ENCODE measurements at places on chromosomes 1 and 21.

GRCh38 chr1:200923601-200924000 is 28.9 kb downstream of the INAVA start:
- DNase-seq = no peak

DNA sequence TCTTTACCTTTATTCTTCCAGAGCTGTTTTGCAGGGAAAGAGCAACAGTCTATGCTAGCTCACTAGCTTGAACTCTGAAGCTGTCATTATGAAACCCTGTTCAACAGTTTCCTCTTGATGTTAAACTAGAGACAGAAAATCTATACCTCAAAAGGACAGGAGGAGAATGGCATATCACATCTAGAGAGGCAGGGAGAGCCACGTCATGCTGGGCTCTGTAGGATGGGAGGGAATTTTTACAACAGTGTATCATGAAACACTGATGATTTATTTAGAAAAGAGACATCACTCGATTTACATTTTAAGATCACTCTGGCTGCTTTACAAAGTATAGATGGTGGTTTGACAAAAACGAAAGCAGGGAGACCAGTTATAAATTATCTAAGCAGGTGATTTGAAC is 224.9 kb upstream of the COA6 start:
- DNase-seq = no peak

DNA sequence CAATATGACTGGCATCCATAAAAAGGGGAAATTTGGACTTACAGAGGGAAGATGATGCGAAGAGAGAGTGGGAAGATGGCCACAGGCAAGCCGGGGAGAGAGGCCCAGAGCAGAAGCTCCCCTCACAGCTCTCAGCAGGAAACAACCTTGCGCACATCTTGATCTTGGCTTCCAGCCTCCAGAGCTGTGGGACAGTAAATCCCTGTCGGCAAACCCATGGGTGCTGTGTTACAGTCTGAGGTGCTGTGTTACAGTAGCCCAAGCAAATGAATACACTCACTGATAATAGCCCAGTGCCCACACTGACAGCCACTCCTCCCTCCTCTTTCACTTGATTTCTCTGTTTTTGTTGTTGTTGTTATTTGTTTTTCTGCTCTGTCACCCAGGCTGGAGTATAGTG is 22.4 kb downstream of the CDCA8 start:
- DNase-seq = no peak

- no peak for DNase-seq
These were observed 7.3 kb downstream of the WDR26 start for GRCh38 chr1:224427346-224427745.

DNA sequence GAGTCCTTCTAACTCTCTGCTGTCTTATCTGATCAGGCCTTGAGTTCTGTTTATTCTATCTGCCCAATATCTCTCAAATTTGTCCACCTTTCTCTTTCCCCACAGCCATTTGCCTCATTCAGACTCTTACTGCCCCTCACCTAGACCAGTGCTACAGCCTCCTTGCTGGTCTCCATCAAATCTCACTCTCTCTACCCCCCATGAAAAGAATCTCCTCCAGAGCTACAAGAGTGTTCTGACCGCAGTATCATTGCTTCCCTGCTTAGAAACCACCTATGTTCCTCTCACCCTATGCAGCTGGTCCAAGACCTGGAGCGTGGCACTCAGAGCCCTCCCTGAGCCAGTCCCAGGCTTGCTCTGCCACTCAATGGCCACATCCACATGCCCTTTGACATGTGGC is 231.0 kb upstream of the JUN start:
- no peak for DNase-seq

DNA sequence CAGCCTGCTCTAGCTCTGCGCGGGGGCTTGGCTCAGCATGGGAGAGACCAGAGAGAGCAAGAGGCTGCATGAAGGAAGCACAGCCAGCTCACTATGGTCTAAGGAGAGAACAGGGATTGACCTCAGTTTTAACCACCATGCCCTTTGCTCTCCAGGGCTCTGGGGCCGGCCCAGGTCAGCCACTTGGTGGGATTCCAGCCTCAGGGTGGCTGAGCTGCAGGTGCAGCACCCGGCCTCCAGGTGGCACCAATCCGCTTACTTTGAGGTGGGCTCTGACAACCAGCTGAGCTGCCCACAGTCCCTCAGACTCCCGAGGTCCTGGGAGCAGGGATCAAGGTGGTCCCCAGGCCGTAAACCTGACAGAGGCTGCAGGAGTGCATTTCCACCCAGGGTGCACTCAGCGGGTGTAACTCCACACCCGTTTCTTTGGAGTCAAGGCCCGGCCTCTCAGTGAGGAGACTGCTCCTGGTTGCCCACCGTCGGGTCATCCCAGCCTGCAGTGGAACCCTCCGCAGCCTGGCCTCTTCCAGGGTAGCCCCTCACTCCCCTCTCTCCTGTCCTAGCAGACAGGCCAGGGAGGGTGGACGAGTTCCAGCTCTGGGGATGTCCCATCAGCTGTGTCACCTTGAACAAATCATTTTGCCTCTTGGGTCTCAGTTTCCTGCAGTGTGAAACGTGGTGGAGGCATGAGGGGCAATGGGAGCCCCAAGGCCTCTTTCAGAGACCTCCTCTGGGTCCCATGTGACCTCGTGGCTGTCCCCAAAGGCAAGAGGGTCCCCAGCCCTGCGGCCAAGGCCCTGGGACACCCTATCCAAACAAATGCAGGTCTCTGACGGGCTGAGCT is 607 bp upstream of the LGR6 start:
- no peak for DNase-seq

DNA sequence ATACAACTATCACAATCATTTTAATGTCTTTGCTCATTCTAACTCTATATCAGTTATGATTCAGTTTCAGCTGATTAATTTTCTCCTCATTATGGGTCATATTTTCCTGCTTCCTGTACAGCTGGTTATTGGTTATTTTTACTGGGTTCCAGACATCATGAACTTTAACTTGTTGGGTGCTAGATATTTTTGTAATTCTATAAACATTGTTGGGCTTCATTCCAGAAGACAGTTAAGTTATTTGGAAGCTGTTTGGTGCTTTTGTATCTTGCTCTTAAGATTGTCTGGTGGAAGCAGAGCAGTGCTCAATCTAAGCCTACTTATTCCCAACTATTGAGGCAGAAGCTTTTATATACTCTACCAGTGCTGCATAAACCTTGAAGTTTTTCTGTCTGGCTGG is 34.4 kb upstream of the HFM1 start:
- DNase-seq = no peak

DNA sequence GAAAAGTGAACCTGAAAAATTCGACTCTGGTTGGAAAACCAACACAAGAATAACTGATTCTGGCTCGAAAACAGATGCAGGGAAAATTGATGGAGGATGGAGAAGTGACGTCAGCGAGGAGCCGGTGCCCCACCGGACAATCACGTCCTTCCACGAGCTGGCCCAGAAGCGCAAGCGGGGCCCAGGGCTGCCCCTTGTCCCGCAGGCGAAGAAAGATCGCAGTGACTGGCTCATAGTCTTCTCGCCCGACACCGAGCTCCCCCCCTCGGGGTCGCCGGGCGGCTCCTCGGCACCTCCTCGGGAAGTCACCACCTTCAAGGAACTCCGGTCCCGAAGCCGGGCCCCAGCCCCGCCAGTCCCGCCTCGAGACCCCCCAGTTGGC is 1.9 kb downstream of the RUSC1 start:
- no peak for DNase-seq

- no peak for DNase-seq
These were observed 84.4 kb downstream of the CD247 start for GRCh38 chr1:167433884-167434283.

- DNase-seq = no peak
These were observed 15.7 kb upstream of the DMRTA2 start for GRCh38 chr1:50438945-50439344.

GRCh38 chr1:31336687-31337467 is 36.0 kb downstream of the FABP3 start:
- no peak for DNase-seq

- no peak for DNase-seq
These were observed 17.7 kb downstream of the RAB7B start for GRCh38 chr1:205985330-205986005.

- DNase-seq = no peak
These were observed 2.1 kb upstream of the CAPN8 start for GRCh38 chr1:223667484-223668182.

GRCh38 chr1:115865704-115866380 is 24.9 kb upstream of the NHLH2 start:
- no peak for DNase-seq

- no peak for DNase-seq
These were observed 65.3 kb downstream of the SSBP3 start for GRCh38 chr1:54340878-54341277.

GRCh38 chr1:112688781-112689193 is 14.3 kb downstream of the MOV10 start:
- DNase-seq = no peak

- no peak for DNase-seq
These were observed 56.4 kb upstream of the RGS7 start for GRCh38 chr1:241413386-241413785.

DNA sequence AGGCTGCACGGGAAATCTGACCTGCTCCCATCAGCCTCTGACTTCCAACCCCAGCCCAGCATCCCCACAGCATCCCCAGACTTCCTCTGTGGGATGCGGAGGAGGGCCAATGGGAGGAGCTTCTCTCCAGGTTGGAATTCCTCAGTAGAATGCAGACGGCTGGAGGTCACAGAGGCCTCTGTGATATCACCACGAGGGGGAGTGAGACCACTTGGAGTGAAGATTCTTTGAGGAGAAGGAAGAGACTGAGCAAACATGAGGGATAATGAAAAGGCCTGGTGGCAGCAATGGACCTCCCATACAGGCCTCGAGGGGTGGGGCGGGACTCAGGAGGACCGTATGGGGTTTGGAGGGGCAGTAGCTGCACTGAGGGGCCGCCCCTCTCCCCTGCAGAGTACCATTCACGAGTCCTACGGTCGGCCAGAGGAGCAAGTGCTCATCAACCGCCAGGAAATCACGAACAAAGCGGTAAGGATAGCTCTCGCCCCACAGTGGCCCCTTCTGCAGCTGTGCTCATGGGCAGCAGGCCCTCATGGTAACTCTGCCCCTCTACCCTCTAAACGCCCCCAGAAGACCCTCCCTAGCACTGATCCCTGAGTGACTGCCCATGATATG is at the start of gene CATSPER4:
Gene CATSPER4, plus strand, starts transcription at position 230 of the 615 bp plus-strand sequence. Its CDS starts 26 bp downstream, at position 256.
- DNase-seq = no peak

GRCh38 chr1:38992412-38993111 is 1.5 kb downstream of the AKIRIN1 start:
- no peak for DNase-seq

DNA sequence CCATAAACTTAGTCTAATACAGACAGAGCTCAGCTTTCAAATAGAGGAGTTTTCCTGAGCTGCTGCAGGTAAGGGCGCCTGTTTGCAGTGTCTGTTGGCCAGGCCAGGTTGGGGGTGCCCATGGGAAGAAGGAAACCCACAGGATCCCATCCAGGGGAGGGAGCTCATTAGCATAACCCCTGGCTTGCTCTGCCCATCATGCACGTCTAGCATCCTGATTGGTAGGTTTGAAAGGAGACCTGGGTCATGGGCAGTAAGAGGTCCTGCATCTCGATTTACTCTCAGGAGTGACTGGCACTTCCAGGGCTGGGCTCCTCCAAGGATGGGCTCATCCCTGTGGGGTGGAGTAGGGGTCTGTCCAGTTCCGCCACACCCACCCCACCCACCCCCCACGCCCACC is 103.7 kb upstream of the CLDN14 start:
- no peak for DNase-seq

GRCh38 chr21:38170704-38171682 is 85.8 kb upstream of the KCNJ15 start:
- DNase-seq = no peak

DNA sequence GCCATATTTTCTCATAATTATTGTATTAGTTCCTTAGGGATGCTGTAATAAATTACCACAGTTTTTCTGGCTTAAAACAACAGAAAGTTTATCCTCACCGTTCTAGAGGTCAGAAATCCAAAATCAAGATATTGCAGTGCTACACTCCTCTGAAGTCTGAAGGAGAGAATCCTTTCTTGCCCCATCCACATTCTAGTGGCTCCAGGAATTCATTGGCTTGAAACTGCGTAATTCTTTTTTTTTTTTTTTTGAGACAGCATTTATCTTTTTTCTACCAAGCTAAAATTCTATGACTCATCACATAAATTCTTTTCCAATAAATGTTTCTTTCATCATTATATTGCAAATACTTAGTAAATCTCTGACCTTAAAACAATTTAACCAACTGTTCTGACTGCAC is 451.0 kb upstream of the RGS18 start:
- no peak for DNase-seq

- peak; percentile 54 for DNase-seq
These were observed 9.1 kb upstream of the GUCA2B start for GRCh38 chr1:42143896-42144710.

- no peak for DNase-seq
These were observed 34.8 kb upstream of the PRELP start for GRCh38 chr1:203440771-203441170.

GRCh38 chr1:97572561-97572960 is 348.3 kb downstream of the DPYD start:
- DNase-seq = no peak

DNA sequence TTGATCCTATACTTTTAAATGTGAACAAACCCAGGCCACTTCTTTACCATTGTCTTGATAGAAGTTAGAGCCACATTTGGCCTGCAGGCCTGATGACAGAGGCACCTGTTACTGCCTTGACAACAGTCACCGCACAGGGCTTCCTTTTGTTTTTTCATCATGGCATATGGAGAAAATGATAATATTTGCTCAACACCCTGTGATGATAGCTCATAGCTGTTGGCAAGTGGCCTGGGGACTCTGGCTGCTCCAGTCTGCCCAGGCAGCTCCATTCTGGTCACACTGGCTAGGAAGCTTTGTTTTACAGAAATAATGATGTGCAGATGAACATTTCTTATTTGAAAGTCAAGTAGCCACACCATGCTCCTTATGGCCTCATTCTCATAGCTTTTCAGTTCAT is 89.6 kb upstream of the GPR88 start:
- no peak for DNase-seq

DNA sequence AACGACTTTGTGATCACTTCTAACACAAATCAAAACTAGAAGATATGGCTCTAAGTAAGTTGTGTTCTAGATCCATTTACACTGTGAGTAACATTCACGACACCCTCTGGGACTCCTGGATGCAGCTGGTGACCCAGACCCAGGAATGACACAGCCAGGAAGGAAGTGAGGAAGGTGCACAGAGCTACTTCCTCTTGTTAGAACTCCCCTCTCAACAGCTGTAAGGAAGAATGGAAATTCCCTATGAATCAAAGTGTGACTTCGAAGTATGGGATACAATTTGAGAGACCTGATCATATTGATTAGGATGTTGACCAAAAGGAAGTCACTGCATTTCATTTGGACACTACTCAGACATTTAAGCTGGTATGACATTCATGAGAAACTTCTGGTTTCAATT is 185.3 kb downstream of the NRIP1 start:
- no peak for DNase-seq

DNA sequence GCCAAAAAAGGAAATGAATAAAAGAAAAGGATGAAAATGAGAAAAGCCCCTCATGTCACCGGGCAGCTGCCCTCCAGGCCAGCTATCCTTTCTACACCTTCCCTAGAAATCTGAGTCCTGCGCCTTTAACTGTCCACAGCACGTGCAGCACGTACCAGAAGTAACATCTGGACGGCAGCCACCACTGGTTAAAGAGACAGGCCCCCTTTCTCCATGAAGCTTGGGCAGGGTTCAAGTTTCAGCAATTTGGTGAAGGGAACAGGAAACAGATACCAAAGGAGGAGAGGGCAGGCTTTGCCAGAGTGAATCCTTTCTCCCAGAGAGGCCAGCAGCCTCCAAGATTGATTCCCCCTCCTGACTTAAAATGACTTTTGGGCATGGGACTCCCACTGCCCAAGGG is 3.6 kb upstream of the KIAA2013 start:
- no peak for DNase-seq

GRCh38 chr1:14365301-14365988 is 233.0 kb upstream of the KAZN start:
- no peak for DNase-seq

Data from vagina (tissue), 2 donors.